ENCODE measurements at places on chromosomes 2 and 18. TPM values are rescaled to one million over a fixed set of nuclear protein-coding genes. Genes with fewer than 3 reads are reported as not detected.

GRCh38 chr2:20157193-20157891, 67.6 kb downstream of the SDC1 start:
- no peak overlapping the region for H3K4me3 ChIP-seq
- DNase-seq, result no peak
- H3K27me3 ChIP-seq, result no peaks in the 10 kb centered on the region
- no peaks in the 10 kb centered on the region for H3K4me1 ChIP-seq

GRCh38 chr2:217027414-217027813, 167.6 kb upstream of the TNP1 start:
- H3K27me3 ChIP-seq, result no peaks in the 10 kb centered on the region
- H3K27ac ChIP-seq, result no peak overlapping the region
- no peak overlapping the region for H3K4me3 ChIP-seq

DNA sequence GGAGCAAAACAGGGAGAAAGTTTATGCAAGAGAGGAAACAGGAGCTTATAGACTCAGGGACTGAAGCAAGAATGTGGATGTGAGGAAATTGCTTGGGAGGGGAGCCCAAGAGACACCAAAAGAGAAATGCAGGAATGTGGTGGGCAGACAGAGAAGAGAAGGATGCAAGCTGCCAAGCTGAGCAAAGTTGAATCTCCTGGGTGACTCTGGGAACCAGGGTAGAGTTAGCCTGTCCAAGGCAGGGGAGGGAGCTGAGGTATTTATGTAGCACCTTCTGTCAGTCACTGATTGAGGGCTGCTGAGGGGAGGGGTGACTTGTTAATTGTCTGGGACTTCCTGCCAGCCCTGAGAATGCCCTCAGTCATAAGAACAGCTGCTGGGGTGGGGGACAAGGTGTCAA, 464.3 kb downstream of the NBAS start:
- H3K27me3 ChIP-seq, result no peaks in the 10 kb centered on the region
- H3K4me1 ChIP-seq, result no peaks in the 10 kb centered on the region
- H3K4me3 ChIP-seq, result no peak overlapping the region
- H3K36me3 ChIP-seq, result no peaks in the 10 kb centered on the region

GRCh38 chr2:86628091-86628522, 4.4 kb upstream of the RNF103 start:
- no peaks in the 10 kb centered on the region for H3K4me1 ChIP-seq
- peak; percentile 49 for DNase-seq
- no peaks in the 10 kb centered on the region for H3K27me3 ChIP-seq
- no peak overlapping the region for H3K4me3 ChIP-seq
- no peaks in the 10 kb centered on the region for H3K36me3 ChIP-seq
- H3K27ac ChIP-seq, result no peak overlapping the region

GRCh38 chr2:218285604-218286003, 6.7 kb downstream of the TMBIM1 start:
- H3K36me3 ChIP-seq, result no peaks in the 10 kb centered on the region
- H3K4me1 ChIP-seq, result peaks cover 88% of the 10 kb centered on the region
- H3K27me3 ChIP-seq, result no peaks in the 10 kb centered on the region
- peak overlapping the region; percentile 74 for H3K4me3 ChIP-seq

GRCh38 chr2:145906354-145906753, 1386.4 kb upstream of the ZEB2 start:
- no peak overlapping the region for H3K27ac ChIP-seq
- H3K4me1 ChIP-seq, result no peaks in the 10 kb centered on the region
- H3K27me3 ChIP-seq, result no peaks in the 10 kb centered on the region

GRCh38 chr2:214630402-214631045, 179.0 kb downstream of the BARD1 start:
- no peak for DNase-seq
- H3K27me3 ChIP-seq, result no peaks in the 10 kb centered on the region
- H3K27ac ChIP-seq, result no peak overlapping the region
- H3K4me3 ChIP-seq, result no peak overlapping the region
- no peaks in the 10 kb centered on the region for H3K36me3 ChIP-seq

SULT1C2 gene
- not detected for total RNA-seq

ACOXL gene
- not detected for total RNA-seq

PPIL3 gene
- 18.5 TPM for total RNA-seq

ERMN gene
- total RNA-seq, result not detected

All from psoas muscle (tissue), 8 donors.